ENCODE measurements at places on chromosomes 4 and X.

- DNase-seq = no peak
These were observed 654 bp downstream of the ATOH1 start for GRCh38 chr4:93828995-93829819.

DNA sequence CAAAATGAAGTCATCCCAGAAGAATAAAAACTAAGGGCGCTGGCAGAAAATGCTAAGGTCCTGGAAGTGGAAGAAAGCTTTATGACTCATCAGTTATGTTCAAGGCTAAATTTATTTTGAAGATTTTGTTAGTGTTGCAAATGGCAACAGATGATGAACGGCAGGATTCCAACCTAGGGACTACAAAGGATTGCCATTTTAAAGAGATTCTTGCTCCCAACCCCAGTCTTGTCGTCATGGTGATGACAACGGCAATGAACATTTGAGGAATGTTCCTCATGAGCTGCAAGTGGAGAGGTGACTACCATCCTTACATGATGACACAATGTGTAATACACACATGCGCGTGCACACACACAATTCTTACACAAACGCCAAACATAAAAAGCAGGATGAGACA, 54.4 kb upstream of the FTHL17 start:
- no peak for DNase-seq

GRCh38 chrX:119238557-119238956, 2.5 kb downstream of the PGRMC1 start:
- DNase-seq = no peak

- no peak for DNase-seq
These were observed 2183.9 kb upstream of the TENM3 start for GRCh38 chr4:180059216-180059881.

DNA sequence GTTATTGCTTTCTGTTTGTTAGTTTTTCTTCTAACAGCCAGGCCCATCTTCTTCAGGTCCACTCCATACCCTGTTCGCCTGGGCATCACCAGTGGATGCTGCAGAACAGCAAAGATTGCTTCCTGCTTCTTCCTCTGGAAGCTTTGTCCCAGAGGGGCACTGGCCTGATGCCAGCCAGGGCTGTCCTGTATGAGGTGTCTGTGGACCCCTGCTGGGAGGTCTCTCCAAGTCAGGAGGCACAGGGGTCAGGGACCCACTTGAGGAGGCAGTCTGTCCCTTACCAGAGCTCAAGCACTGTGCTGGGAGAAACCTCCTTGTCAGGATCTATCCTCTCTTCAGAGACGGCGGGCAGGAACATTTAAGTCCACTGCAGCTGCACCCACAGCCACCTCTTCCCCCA, 2.5 kb upstream of the PAGE2B start:
- DNase-seq = no peak

- no peak for DNase-seq
These were observed 53.3 kb downstream of the SCD5 start for GRCh38 chr4:82745173-82745842.

DNA sequence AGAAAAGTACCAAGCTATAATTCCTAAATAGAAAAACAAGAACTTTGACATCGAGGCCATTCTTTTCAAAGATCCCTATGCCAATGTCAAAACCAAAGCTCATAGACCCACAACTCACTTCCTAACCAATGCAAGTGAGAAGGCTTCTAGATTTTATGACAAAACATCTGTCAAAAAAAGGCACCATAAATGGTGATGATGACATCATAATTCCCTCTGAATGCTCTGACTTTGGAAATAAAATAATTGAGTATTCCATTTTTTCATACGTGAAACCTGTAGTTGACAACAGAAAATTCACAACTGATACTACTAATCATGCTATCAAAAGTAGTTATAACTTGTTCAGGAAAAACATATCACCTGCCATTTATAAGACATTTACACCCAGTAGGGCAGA, 8.7 kb upstream of the CABS1 start:
- DNase-seq = no peak

- no peak for DNase-seq
These were observed 68.5 kb downstream of the SH3RF1 start for GRCh38 chr4:169202145-169202699.

- peak; percentile 67 for DNase-seq
These were observed 95.6 kb downstream of the AFAP1 start for GRCh38 chr4:7843831-7844593.

GRCh38 chr4:138736362-138736761, 279.2 kb upstream of the NOCT start:
- no peak for DNase-seq

- no peak for DNase-seq
These were observed 122.2 kb downstream of the UBE2K start for GRCh38 chr4:39820186-39820585.

DNA sequence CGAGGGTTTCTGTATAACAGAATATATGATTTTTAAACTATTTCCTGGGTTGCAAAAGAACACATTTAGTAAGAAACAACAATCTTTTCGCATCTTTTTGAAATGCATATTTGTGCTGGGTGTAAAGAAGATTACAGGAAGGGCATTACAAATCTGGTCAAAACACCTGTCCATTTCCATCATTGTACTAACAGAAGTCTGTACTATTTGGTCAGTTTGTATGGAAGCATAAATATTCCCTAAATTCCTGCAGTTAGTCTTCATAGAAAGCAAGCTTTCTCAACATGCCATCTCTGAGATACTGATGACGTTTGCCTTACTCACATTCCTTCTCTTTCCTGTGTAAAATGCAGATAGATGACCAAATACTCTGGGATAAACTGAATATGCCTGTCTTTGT, 203.3 kb downstream of the NWD2 start:
- DNase-seq = no peak

DNA sequence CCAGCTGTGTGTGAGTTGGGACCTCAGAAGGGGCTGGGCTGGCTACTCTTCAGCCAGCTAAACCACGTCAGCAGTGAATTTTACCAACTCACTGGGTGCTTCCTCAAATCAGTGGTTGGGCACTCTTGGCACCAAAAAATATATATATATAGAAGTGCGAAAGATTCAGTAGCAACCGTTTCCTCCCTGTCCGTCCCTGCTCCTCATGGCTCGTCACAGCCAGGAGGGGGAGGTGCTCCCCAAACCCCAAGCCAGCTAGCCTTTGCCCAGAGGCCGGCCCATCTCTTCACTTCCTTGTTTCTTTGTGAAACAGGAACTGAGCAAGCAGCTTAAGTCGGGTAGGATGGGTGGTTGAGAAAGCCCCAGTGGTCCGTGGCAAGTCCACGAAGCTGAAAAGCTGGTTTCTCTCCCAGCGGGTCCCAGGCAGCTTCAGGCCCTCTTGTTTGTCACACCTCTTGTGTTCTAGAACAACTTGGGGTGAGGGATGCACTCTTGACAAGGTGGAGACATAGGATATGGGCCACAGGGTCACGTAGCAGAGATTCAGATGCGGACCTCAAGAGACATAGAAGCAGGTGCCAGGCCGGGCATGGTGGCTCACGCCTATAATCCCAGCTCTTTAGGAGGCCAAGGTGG, 6.8 kb upstream of the SASH3 start:
- peak; percentile 42 for DNase-seq

DNA sequence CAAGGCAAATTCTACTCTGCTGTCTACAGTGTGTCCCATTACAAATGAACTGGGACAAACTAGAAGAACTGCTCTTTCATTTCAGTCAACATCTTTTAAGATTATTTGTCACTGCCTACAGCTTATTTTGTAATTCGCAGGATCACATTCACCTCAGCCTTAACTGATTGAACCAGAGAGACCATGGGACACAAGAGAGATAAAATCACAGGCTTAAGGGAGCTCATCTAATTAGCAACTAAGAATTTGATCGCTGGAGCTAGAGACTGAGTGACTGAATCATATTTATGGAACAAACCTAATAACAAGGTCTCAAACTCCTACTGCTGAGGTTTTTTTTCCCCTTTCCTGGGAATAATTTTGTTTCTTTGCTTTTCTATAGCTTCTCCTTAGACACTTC, 898.2 kb downstream of the PCDH18 start:
- no peak for DNase-seq

GRCh38 chrX:29662759-29663503, 552.4 kb upstream of the MAGEB2 start:
- no peak for DNase-seq

DNA sequence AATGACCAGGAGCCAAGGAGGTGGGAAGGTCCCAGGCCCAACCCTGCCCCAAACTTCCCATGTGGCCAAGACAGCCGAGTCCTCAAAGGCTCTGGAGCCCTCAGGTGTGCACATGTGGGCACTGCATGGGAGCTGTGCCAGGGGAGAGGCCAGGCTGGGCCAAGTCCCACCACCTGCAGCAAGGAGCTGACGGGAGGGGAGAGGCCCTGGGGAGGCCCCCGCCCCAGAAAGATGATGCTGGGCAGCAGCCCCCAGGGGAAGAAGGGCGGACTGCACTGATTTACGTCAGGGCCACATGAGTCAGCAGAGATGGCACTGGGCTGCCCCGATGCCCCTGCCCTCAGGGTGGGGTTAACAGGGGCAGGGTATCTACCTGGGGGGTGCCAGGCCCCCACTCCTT, 1.4 kb downstream of the L1CAM start:
- DNase-seq = no peak

- no peak for DNase-seq
These were observed 25.2 kb upstream of the GLOD5 start for GRCh38 chrX:48736303-48736702.

- no peak for DNase-seq
These were observed 74.4 kb upstream of the ATP6AP2 start for GRCh38 chrX:40506201-40506985.

- DNase-seq = no peak
These were observed 26.1 kb upstream of the CXCL13 start for GRCh38 chr4:77579406-77580076.

GRCh38 chr4:44861756-44862155, 135.4 kb upstream of the GNPDA2 start:
- no peak for DNase-seq

DNA sequence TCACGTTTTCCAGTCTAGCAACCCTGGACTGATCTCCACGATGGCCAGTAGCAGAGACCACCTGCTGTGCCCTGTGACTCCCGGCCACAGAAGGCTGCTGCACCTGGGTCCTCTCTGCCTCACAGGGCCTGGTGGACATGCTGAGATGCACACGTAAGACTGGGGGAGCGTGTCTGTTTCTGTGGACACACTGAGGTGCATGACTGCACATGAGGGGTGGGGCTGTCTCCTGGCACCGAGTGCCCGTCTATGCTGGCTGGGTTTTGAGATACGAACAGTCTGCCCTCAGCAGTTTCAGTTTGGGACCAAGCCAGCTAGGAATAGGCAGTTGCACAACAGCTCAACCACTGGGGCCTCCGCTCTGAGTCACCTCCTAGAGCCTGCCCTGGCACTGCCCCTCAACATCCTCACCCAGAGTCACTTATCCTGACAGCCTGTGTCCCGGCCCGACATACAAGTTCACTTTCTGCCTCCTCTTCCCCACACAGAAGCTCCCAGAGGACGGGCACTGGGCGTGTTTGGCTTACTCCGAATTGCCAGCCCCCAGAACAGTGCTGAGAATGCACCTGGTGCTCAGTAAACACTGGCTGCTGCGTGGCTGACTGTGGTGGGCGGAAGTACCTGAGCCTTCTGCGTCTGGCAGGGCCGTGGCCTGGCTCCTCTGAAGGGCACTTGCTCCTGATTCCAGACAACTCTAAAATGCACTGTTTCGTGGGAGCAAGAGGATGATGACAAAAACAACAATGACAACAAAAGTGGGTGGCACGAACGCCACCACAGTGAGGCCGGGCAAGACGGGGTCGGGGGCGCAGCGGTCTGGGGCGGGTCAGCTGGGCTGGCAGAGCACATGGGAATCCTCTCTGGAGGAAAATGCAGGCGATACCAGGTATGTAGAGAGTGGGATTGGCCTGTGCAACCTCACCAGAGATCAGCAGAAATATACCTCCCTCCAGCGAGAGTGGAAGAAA, 30.9 kb downstream of the RNF212 start:
- DNase-seq = no peak

DNA sequence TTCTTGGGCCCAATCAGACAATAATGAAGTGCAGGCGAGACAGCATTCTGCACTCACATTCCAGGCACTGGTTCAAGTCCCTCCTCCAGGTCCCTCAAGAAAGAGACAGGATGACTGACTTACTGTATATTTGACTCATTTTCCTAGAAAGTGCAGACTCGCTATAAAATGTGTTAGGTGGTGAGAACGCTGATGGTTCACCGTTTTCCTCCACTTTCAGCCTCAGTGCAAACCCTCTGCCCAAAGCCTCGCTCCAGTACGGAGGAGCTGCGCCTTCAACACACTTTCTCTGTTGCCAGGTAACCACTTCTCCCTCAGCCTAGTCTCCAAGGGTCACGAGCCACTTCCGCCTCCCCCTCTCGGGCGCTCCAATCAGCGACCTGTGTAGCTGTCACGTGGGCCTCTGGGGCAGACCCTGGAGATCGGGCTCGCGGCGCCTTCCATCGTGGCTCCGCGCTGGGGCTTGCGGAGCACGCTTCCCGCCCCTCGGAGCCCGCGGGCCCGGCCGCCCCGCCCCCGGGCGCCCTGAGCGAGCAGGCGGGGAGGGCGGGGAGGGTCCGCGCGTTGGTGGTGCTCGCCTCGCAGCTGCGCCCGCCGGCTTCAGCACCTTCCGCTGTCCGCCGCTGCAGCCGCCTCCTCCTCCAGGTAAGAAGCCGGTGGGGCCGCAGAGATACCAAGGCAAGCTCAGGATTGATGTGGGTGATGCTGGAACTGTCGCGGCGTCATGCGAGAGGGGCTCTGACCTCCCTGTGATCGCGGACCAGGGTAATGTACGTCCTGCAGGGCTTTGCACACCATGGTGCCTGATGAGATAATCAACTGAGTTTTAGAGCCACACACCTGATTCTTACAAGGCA, at the start of gene WDR17:
Gene WDR17, plus strand, starts transcription at position 407 of the 857 bp plus-strand sequence. CDS start 45,740 bp downstream, outside the sequence.
- peak; percentile 75 for DNase-seq

DNA sequence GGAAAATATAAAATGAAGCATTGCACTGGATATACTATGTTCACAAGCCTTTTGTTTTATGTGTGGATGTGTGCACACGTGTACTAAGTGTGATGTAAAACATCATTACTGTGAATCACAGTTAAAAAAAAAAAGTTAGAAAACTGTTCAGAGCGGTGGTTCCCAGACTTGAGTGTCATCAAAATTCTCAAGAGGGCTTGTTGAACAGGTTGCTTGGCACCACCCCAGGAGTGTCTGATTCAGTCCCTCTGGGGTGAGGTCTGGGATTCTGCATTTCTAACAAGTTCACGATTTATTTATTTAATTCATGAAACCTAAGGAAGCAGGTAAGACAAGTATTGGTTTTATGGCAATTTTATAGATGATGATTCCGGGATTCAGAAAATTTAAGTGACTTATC, 1.8 kb downstream of the CENPU start:
- DNase-seq = no peak

GRCh38 chrX:42443267-42443666, 334.7 kb downstream of the PPP1R2C start:
- DNase-seq = no peak

- DNase-seq = no peak
These were observed 22.4 kb upstream of the TXK start for GRCh38 chr4:48156423-48156822.

- no peak for DNase-seq
These were observed 85.7 kb upstream of the TBL1X start for GRCh38 chrX:9378980-9379696.

GRCh38 chrX:100363896-100364295, 46.2 kb downstream of the PCDH19 start:
- DNase-seq = no peak
